Activated CD4-positive, alpha-beta T cell treated with anti-CD3 and anti-CD28 coated beads for 48 hours (primary cell): ENCODE measurements at places on chromosomes 12 and 14.

- no peak for DNase-seq
Observed at GRCh38 chr12:130425698-130426245, 88.1 kb downstream of the PIWIL1 start.

DNA sequence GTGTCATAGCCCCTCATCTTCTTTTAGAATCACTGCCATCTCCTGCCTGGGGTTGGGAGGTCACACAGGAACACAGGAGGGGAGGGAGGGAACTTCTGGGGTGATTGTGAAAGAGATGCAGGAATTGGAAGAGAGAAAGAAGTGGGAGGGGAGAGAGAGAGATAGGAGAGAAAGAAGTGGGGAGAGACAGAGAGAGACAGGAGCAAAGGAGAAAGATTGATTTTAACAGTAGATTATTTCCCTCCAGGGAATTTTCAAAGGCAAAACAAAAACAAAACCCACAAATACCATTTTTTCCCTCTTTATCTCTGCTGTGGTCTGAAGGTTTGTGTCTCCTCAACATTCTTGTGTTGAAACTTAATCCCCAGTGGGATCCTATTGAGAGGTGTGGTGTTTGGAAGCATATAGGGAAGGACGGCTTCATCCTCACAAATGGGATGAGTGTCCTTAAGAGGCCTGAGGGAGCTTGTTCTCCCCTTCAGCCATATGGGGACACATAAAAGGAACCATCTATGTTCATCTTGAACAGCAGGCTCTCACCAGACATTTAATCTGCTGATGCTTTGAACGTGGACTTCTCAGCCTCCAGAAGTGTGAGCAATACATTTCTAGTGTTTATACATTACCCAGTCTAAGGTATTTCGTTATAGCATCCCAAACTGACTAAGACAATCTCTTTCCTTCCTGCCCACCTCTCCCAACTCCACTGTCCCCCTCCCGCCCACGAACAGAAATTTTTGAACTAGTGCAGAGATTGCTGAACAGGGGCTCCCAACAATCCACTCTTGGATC, 134.9 kb upstream of the MAX start:
- DNase-seq, result no peak

- DNase-seq, result no peak
Observed at GRCh38 chr14:83356080-83356479, 1822.4 kb upstream of the SEL1L start.

- DNase-seq, result no peak
Observed at GRCh38 chr14:53350429-53350828, 197.3 kb upstream of the DDHD1 start.

GRCh38 chr14:103909531-103910261, 18.6 kb upstream of the TDRD9 start:
- DNase-seq, result no peak

DNA sequence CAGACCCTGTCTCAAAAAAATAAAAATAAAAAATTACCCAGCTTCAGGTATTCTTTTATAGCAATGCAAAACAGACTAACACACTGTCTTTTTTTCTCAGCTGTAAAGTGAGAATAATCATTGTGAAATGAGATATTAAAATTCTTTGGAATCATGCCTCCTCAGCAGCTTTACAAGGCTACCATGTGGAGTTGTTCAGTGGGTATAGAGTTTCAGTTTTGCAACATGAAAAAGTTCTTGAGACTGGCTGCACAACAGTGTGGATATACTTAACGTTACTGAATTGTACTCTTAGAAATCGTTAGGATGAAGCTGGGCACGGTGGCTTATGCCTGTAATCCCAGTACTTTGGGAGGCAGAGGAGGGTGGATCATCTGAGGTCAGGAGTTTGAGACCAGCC, 15.7 kb upstream of the MAPKAPK5 start:
- DNase-seq, result no peak

DNA sequence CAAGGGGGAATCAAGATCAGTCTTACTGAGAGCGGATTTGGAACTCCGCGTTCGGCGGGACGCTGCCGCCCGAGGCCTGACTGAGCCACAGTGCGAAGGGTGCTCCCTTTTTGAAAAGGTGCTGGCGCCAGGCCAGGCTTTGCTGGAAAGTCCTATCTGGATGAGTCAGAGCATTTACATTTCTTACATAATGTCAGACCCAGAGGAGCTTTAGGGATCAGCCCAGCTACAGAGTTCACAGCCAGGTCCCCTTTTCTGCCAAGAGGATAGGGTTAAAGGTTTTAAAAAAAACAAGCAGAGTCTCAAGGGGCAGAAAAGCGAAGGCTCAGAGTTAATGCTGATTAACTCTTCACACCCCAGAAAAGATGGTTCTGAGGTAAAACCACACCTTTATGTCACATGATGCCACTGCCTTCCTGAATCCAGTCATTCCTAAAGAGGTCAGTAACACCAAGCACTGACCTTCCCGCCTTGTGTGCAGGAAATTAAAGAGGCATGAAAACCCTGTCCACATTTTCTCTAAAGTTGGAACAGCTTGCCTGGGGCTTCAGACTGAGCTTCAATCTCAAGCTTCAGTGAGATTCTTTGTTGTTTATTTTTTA, 11.7 kb upstream of the FBXL14 start:
- DNase-seq, result peak; percentile 79

GRCh38 chr12:2535583-2536204, 259.1 kb upstream of the FKBP4 start:
- DNase-seq, result no peak

GRCh38 chr12:31215518-31216232, 110.3 kb downstream of the SINHCAF start:
- DNase-seq, result no peak

DNA sequence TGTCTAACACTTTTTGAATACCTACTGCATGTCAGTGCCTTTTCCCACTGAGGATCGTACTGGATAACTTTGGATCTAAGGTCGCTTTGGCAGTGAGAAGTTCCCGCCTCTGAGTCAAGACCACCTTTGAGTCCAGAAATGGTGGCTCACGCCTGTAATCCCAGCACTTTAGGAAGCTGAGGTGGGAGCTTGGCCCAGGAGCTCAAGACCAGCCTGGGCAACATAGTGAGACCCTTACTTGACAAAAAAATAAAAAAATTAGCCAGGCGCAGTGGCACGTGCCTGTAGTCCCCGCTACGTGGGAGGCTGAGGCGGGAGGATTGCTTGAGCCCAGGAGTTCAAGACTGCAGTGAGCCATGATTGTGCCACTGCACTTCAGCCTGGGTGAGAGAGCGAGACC, 61.1 kb downstream of the CHST11 start:
- no peak for DNase-seq

- peak; percentile 67 for DNase-seq
Observed at GRCh38 chr14:103679351-103679750, 35.9 kb downstream of the XRCC3 start.

DNA sequence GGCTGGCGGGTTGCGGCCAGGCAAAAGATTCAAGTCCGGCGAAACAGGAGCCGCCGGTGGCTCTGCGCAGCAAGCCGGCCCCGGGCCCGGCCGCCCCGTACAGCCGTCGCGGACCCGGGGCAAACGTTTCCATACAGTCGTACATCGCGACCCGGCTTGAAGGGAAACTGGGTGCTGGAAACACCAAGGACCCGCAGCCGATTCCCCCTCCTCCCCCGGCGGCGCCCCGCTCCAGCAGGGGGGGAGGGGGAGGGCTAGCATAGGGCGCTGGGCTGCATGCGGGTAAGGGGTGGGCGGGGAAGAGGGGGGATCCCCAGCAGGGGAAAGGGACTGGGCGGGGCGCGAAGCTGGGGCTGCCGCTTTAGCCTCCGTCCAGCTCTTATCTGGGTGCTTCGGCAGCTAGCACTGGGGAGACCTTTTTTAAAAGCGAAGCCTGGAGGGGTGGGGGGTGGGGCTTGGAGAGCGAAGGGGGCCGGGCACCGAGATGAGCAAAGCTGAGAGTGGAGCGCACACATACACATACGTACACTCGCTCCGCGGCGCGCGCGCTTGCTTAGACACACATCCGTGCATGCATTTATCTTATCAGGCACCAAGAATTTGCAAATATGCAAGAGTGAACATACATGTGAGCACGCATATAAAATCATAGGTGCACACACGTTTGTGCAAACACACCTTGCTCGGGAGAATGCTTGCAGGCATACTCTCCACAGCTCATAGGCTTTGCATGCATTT, 11.9 kb downstream of the RARG start:
- DNase-seq, result peak; percentile 89

- no peak for DNase-seq
Observed at GRCh38 chr12:13777374-13777773, 204.0 kb downstream of the GRIN2B start.

GRCh38 chr12:123839826-123840225, 77.7 kb downstream of the DNAH10 start:
- DNase-seq, result no peak

- DNase-seq, result no peak
Observed at GRCh38 chr14:42172304-42172703, 565.6 kb downstream of the LRFN5 start.

DNA sequence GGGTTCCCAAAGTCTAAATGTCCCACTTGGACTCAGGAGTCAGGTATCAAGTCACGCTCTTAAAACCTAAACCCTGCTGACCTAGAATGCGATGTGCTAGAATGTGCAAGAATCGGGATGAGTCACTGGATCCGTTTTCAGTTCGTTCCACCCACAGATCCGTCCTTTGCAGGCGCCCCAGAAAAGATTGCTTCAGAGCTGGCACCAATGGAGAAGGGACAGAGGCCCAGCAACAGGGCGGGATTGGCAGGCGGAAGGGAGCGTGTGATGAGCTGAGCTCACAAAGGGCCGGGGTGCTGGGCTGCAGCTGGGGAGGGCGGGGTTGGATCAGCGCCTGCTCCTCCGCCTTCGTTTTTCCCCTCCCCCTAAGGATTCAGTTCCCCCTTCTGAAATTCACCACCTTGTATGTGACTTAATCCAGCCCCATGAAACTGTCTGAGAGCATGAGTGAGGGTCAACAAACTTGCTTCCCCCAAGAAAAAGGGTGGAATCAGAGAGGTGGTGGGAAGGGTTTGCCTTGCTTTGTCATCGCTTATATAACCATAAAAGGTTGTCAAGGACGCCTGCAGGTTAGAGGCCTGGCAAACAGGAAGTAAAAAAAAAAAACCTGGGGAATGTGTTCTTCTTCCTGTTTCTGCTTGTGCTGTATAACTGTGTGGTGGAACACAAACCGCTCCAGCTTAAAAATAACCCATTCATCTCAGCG, 2.8 kb upstream of the UBC start:
- peak; percentile 95 for DNase-seq

DNA sequence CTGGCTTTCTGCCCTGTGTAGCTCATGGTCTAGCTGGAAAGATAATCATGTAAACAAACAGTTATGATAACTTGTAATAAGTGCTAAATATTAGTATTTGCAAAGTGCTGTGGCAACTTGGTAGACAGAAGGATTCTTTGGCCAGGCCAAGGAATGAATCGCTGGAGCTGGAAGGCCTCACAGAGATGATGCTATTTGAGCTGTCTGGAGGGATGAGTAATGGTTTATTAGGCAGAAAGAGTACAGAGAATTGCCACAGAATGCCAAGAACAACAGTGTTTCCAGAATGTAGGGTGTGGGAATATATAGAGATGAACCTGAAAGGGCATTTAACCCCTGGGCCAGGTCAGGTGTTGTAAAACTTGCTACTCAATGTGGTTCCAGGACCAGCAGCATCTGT, 27.6 kb downstream of the OTX2 start:
- DNase-seq, result no peak

GRCh38 chr12:5078423-5078822, 34.7 kb downstream of the KCNA5 start:
- no peak for DNase-seq

GRCh38 chr12:109446-109845, 42.9 kb downstream of the IQSEC3 start:
- DNase-seq, result no peak

DNA sequence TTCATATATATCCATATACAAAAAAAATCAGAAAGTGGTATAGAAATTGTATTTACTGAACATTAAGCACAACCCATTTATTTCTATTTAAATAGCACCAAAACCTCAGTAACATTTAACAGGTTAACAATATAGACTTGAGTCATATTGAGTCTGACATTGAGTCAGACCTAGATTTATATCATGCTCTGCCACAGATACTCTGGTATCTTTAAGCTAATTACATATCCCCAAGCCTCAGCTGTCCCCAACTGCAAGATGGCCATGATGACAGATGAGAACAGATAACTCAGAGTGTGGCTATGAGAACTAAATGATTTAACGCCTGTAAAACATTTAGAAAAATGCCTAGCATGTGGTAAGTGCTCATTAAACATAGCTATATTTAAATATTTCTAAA, 40.3 kb downstream of the IFNG start:
- DNase-seq, result peak; percentile 44

GRCh38 chr12:46524778-46525177, 152.2 kb upstream of the SLC38A2 start:
- DNase-seq, result no peak

GRCh38 chr12:62136496-62136895, 123.7 kb upstream of the USP15 start:
- no peak for DNase-seq
